Tibial nerve (tissue), 4 donors: ENCODE measurements at places on chromosomes 7 and 10.

DNA sequence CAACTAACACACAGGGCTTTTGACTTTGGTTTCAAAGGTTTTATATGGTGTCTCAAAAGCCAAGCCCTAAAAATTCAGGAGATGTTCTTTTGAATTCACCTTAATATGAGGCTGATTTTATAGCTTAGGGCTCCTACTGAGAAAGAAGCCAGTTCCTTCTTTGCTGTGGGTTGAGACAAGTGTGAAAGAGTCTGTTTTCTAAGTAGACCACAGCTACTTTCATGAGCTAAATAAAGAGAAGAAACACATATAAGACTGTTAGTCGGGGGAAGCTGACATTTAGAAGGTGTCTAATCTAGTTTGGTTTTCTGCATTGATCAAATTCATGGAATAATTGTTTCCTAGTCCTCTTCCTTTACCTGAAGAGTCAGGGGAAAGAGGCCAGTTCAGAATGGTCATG is 332.1 kb upstream of the CELF2 start:
- DNase-seq = no peak

- no peak for DNase-seq
Measured at GRCh38 chr10:8040651-8041050, 13.8 kb upstream of the GATA3 start.

- DNase-seq = no peak
Measured at GRCh38 chr7:155660059-155660757, 15.7 kb downstream of the RBM33 start.

DNA sequence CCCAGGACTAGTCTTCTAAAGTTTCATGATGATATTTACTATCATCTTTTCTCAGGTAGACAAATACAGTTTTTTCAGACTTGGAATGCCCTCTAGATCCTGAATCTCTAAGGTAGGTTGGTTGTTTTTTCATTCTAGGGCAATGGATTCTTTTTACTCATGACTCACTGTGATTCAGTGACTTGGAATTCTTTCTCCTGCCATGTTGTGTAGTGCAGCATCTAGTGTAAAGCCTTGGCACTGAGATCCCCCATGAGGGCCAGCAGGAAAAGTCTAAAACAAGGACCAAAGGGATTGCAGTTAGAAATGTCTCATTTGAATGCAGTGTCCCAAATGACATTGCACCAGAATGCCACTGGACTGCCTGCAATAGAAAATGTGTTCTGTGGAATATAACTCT is 430.4 kb downstream of the NEBL start:
- DNase-seq = no peak

- no peak for DNase-seq
Measured at GRCh38 chr7:85164376-85164775, 22.5 kb downstream of the SEMA3D start.

GRCh38 chr7:132004529-132004928 is 448.1 kb upstream of the PODXL start:
- DNase-seq = no peak
